Keratinocyte (primary cell): ENCODE measurements at places on chromosomes 3 and 15. TPM values are rescaled to one million over a fixed set of nuclear protein-coding genes. Genes with fewer than 3 reads are reported as not detected.

The CYP1A1 gene
- polyA plus RNA-seq = 3.1 to 23.4 TPM (median 4.8 TPM) in 3 replicates

The CFAP91 gene
- not detected in 3 replicates for polyA plus RNA-seq

The CCDC9B gene
- 6.3 to 9.6 TPM (median 7.4 TPM) in 3 replicates for polyA plus RNA-seq

The TMEM108 gene
- polyA plus RNA-seq = 0.09 TPM in 1 of 3 replicates, not detected in the others

The ADAMTSL3 gene
- polyA plus RNA-seq = 0.01 TPM in 3 replicates

The NANOGP8 gene
- polyA plus RNA-seq = 0.12 TPM in 1 of 3 replicates, not detected in the others

The ISL2 gene
- not detected in 3 replicates for polyA plus RNA-seq

The CLDN18 gene
- not detected in 3 replicates for polyA plus RNA-seq

The ALDH1L1 gene
- 0.09 to 0.35 TPM (median 0.17 TPM) in 3 replicates for polyA plus RNA-seq

The PPARG gene
- polyA plus RNA-seq = 2.4 to 6.1 TPM (median 3.1 TPM) in 3 replicates

The ZPLD1 gene
- 1.6 to 3.4 TPM (median 2.1 TPM) in 3 replicates for polyA plus RNA-seq

The POU1F1 gene
- polyA plus RNA-seq = not detected in 3 replicates

The ZNF620 gene
- 0.33 to 0.35 TPM (median 0.35 TPM) in 3 replicates for polyA plus RNA-seq

The C3orf49 gene
- polyA plus RNA-seq = not detected in 3 replicates

The KBTBD8 gene
- 4.2 to 7.5 TPM (median 5.2 TPM) in 3 replicates for polyA plus RNA-seq

The P3H2 gene
- polyA plus RNA-seq = 80.7 to 115 TPM (median 91.4 TPM) in 3 replicates

The KBTBD13 gene
- polyA plus RNA-seq = not detected in 3 replicates

The KLHL6 gene
- polyA plus RNA-seq = 0.10 to 0.30 TPM (median 0.12 TPM) in 3 replicates

The GOLGA6B gene
- not detected in 3 replicates for polyA plus RNA-seq

The GPR27 gene
- 0.03 to 0.14 TPM (median 0.12 TPM) in 3 replicates for polyA plus RNA-seq

The GPR62 gene
- not detected in 3 replicates for polyA plus RNA-seq

The B3GALNT1 gene
- polyA plus RNA-seq = 2.3 to 5.0 TPM (median 3.6 TPM) in 3 replicates

The KCNH8 gene
- 0.01 TPM in 1 of 3 replicates, not detected in the others for polyA plus RNA-seq

The PSTPIP1 gene
- polyA plus RNA-seq = 9.6 to 11.2 TPM (median 10.0 TPM) in 3 replicates

The SERINC4 gene
- polyA plus RNA-seq = 0.05 to 0.14 TPM in 2 of 3 replicates, not detected in the other
